M059J (cell line): ENCODE measurements at places on chromosomes 11 and 22. TPM values are rescaled to one million over a fixed set of nuclear protein-coding genes. Genes with fewer than 3 reads are reported as not detected.

GGTLC2 gene
- total RNA-seq = not detected in 2 replicates

HRAS gene
- 56.9 and 110 TPM in 2 replicates for total RNA-seq

VPS37C gene
- total RNA-seq = 8.0 and 15.1 TPM in 2 replicates

SLC16A8 gene
- not detected in 2 replicates for total RNA-seq

TEX54 gene
- total RNA-seq = not detected in 2 replicates

PIWIL4 gene
- total RNA-seq = 0.15 and 0.71 TPM in 2 replicates

LRRC74B gene
- total RNA-seq = not detected in 2 replicates

CASP1 gene
- total RNA-seq = 24.8 and 32.0 TPM in 2 replicates

IGSF22 gene
- total RNA-seq = not detected in 2 replicates

SBF2 gene
- 19.2 and 30.5 TPM in 2 replicates for total RNA-seq

MUC2 gene
- total RNA-seq = not detected in 2 replicates

DDI1 gene
- not detected in 2 replicates for total RNA-seq

GRCh38 chr11:68541116-68541515 lies 80.6 kb downstream of the PPP6R3 start:
- no peak for DNase-seq

- DNase-seq = peak; percentile 71
Measured at GRCh38 chr11:15800111-15800800, 556.1 kb downstream of the SOX6 start.

DNA sequence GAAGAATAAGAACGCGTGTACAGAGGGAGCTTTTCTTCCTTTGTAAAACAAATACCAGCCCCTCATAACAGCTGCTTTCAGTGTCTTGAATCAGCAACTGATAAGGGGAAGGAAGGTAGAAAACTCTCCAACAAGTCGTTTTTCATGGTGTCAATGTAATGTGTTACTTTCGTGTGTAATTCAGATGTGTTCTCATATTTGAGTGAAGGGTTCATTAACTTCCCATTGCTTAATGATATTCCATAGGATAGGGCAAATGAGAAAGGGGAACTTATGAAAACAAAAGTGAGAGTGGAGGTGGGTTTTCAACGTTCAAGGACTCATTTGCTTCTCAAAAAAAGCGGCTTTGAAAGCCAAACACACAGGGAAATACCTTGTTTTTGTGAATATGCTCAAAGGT lies 452.1 kb downstream of the NTM start:
- no peak for DNase-seq

GRCh38 chr11:66087148-66087908 lies 17.3 kb downstream of the PACS1 start:
- no peak for DNase-seq

- DNase-seq = no peak
Measured at GRCh38 chr22:21959274-21960074, 6.8 kb upstream of the PPM1F start.

DNA sequence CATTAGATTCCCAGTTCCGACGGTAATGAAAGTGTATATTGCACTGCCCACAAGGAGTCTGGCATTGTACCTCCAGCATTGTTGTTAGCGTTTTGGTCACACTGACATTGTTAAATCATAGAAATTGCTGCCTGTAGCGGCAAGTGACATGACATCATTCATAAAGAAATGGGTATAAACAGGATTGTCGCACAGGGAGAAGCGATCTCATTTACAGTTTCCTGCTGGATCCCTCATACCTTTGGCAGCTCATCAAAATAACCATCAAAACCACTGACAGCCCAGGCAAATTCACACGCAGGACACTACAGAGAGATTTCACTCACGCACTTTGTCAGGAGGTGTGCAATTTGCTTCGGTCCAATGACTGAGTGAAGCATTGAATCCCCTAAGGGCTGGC lies 3.5 kb downstream of the HTR3B start:
- DNase-seq = no peak

GRCh38 chr11:67295846-67296245 lies 6.7 kb downstream of the ANKRD13D start:
- DNase-seq = no peak

GRCh38 chr22:38824585-38824984 lies 19.2 kb downstream of the NPTXR start:
- DNase-seq = peak; percentile 71

GRCh38 chr11:125923012-125923579 lies 18.8 kb downstream of the DDX25 start:
- DNase-seq = peak; percentile 73

GRCh38 chr11:46537537-46538295 lies 56.1 kb downstream of the AMBRA1 start:
- peak; percentile 88 for DNase-seq

GRCh38 chr22:31099841-31100761 lies 7.3 kb downstream of the SELENOM start:
- no peak for DNase-seq

DNA sequence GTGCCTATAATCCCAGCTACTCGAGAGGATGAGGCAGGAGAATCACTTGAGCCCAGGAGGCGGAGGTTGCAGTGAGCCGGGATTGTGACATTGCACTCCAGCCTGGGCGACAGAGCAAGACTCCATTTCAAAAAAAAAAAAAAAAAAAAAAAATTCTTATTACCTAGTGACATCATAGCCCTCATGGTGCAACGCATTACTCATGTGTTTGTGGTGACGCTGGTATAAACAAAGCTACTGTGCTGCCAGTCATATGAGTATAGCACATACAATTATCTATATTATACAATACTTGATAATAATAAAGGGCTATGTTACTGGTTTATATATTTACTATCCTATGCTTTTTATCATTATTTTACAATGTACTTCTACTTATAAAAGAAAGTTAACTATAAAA lies 41.2 kb downstream of the OR2AT4 start:
- DNase-seq = peak; percentile 49

DNA sequence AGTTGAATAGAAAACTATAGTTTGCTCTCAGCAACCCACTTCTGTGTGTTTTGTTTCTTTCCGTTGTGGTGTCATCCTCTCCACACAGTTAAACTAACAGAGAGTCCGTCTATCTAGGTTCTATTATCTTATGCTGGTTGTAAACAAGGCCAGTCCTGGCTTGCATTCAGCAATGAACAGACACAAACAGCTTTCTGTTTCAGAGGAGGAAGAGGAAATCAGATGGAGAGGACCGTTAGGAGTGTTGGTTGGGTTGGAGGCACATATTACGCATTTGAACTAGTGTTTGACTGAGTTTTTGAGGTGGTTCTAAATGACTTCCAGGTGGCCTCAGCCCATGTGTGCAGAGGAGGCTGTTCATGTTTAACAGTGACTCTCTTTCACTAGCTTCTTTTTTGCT lies 129.5 kb upstream of the SORL1-AS1 start:
- no peak for DNase-seq

DNA sequence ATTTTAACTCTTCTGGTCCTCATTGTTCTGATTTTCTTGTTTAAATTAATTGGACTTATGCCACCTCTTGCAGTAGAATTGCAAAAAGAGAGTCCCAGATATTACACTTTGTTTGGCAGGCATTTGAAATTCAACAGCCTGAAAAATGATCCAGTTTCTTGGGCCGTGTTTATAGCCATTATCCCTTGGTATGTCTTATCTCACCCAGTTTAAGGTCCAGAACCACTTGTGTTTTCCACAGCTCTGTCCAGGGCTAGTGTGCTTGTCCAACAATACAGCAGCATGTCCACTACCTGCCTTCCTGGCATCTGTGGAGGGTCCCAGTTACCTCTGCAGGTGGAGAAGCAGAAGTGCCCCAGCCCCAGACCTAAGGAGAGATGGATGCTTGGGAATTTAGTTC lies 397.4 kb downstream of the SOX6 start:
- DNase-seq = no peak

GRCh38 chr22:33492210-33492651 lies 428.0 kb downstream of the LARGE1 start:
- no peak for DNase-seq

GRCh38 chr11:8363921-8364320 lies 100.2 kb upstream of the LMO1 start:
- DNase-seq = no peak

- no peak for DNase-seq
Measured at GRCh38 chr22:31083377-31083768, 2.3 kb downstream of the SMTN start.

- DNase-seq = no peak
Measured at GRCh38 chr11:45098929-45099328, 47.5 kb upstream of the PRDM11 start.

GRCh38 chr11:45988921-45989320 lies 66.5 kb downstream of the LARGE2 start:
- DNase-seq = no peak

GRCh38 chr11:27718346-27718862 lies 18.1 kb upstream of the BDNF start:
- DNase-seq = peak; percentile 91

DNA sequence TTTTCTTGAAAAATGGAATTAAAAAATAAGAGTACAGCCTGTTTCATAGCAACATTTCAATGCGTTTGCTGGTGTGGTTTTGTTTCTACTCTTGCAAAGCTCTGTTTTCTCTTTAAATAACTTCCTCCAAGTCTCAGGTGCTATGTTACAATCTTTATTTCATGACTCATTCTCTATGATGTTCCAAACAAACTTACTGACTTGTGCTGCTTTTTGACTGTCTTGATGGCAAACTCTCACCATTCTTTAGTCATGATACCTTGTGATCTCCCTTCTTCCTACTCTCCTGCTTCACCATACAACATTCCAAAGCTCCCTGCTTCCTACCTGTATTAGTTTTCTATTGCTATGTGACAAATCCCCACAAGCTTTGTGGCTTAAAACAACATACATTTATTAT lies 166.1 kb downstream of the C11orf91 start:
- peak; percentile 79 for DNase-seq

GRCh38 chr11:9853929-9854552 lies 190.2 kb downstream of the SWAP70 start:
- DNase-seq = no peak

DNA sequence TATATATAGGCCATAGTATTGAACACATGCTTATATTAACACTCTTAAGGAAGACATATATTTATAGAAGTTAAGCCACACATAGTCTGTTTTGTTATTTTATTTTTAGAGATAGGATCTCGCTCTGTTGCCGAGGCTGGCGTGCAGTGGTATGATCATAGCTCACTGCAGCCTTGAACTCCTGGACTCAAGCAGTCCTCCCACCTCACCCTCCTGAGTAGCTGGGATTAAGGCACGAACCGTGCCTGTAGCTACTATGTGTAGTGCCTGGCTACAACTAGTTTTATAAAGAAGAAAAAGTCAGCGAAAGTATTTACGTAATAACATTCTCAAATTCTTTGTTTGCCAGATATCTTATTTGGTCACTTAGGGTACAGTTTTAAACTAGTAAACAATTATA lies 5.6 kb upstream of the UCP2 start:
- no peak for DNase-seq

GRCh38 chr11:106397787-106398501 lies 320.5 kb downstream of the AASDHPPT start:
- DNase-seq = no peak

GRCh38 chr11:119977881-119978280 lies 160.0 kb downstream of the TRIM29 start:
- DNase-seq = no peak

DNA sequence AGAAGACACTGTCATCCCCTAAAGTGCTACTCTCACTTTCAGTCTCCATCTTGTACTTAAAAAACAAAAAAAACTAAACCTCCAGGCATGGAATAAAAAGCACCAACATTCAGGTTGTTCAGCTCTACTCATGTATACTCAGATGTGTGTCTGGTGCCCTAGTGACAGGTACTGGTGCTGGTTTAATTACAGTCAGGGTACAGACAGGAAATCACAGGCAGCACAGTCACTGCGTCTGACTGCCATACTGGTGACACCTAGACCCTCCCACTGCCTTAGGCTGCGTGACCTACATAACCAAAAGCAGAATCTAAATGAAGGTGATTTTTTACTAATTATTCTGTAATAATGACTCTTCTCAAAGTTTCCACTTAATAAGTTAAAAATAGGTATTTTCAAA lies at the start of gene ARHGAP32:
Gene ARHGAP32 (minus strand): TSS at position 176 of the 400 bp plus-strand sequence. CDS start 127 bp downstream, at position 49.
- DNase-seq = peak; percentile 70

DNA sequence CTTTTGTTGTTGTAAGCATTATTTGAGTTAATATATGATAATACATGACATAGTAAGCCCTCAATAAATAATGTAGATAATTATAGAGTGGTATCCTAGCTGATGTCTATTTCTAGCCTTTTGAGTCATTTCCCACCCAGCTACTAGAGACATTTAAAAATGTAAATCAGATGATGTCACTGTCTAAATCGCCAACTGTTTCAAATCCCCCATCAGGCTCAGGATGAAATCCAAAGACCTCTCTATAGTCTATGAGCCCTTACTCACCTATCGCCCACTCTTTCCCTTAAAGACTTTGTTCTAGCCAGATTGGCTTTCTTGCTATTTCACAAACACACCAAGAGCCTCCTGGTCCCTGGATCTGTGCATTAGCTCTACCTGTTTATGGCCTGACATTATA lies 135.4 kb upstream of the PLET1 start:
- DNase-seq = no peak

GRCh38 chr11:94211261-94211830 lies 82.7 kb downstream of the PANX1 start:
- no peak for DNase-seq

DNA sequence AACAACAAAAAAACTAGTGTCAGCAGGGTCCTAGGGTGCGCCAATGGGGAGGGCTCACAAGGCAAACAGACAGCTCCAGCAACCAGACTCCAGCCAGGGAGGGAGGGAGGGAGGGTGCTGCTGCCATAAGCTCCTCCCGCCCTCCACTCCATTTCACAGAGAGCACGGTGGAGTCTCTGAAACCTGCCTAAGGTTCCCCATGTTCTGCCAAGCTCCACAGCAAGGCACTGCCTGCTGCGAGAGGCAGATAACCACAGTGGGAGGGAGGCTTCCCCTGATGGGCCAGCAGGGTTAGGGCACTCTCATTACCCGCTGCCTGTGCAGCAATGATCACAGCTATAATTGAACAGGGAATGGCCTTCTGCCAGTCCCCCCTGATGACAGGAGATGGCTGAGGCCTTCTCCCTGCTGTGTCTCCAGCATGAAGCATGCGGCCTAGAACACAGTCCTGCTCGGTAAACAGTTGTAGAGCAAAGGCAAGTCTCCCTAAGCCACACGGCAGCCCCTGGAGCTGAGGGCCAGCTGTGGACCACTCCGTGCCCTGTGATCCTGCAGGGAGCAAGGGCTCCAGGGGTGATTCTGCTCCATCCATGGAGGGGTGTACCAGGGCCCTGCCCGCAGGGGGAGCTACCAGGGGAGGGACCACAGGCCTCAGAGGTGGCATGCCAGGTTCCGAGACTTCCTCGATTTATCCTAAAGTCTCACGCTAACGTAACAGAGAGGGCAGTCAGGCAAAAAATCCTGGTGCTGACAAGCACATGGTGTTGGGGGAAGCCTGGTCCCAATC lies 42.9 kb downstream of the PC start:
- no peak for DNase-seq
